ENCODE measurements at places on chromosomes 7 and 10. TPM values are rescaled to one million over a fixed set of nuclear protein-coding genes. Genes with fewer than 3 reads are reported as not detected.
A peak's percentile ranks its signal among the peaks of the same experiment; 100 is the strongest.

Gene TMEM184A
- total RNA-seq = 0.31 TPM

- 0 out of 3 replicates have a peak, but pooled peaks cover 2% of the 10 kb centered on the region for H3K27me3 ChIP-seq
- DNase-seq = no peak
- H3K4me1 ChIP-seq = peaks cover 12% of the 10 kb centered on the region
Measured at GRCh38 chr7:128349466-128349825, 5.7 kb upstream of the RBM28 start.

DNA sequence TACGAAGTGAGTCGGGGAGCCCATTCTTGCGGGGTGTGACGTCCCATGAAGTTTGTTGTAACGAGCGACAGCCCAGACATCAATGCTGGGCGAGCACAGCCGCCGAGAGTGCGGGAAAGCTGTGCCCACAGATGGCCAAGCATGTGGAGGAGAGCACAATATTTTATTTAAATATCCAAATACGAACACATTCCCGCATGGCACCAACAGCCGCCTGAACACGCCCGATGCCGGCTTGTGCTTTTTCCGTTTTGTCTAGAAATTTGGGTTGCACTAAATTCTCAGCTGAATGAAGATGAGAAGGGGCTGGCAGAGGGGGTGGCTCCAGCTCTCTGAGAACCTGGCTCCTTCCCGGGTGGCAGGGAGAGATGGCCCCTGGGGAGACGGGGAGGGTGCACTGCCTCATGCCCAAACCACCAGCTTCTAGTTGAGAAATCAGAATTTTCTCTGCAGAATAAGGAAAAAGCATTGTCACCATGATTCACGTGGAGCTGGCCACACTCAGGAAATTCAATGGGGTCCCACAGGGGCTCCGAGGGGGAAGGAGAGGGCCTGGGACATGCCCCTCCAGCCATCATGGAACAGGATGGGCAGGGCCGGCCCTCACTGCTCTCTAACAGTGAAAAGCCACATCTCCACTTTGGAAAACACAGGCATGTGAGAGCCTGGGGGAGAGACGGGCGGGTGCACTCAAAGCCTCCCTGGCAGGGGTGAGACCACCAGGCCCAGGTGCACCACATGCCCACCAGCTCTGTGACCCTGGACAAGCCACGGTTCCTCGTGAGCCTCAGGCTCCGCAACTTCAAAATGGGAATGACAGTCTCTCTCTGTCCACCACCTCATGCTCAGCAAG, 48.3 kb downstream of the EBF3 start:
- H3K36me3 ChIP-seq = no peaks in the 10 kb centered on the region
- peaks cover 21% of the 10 kb centered on the region for H3K27me3 ChIP-seq
- DNase-seq = no peak
- no peak overlapping the region for H3K27ac ChIP-seq
- no peak overlapping the region for H3K4me3 ChIP-seq

DNA sequence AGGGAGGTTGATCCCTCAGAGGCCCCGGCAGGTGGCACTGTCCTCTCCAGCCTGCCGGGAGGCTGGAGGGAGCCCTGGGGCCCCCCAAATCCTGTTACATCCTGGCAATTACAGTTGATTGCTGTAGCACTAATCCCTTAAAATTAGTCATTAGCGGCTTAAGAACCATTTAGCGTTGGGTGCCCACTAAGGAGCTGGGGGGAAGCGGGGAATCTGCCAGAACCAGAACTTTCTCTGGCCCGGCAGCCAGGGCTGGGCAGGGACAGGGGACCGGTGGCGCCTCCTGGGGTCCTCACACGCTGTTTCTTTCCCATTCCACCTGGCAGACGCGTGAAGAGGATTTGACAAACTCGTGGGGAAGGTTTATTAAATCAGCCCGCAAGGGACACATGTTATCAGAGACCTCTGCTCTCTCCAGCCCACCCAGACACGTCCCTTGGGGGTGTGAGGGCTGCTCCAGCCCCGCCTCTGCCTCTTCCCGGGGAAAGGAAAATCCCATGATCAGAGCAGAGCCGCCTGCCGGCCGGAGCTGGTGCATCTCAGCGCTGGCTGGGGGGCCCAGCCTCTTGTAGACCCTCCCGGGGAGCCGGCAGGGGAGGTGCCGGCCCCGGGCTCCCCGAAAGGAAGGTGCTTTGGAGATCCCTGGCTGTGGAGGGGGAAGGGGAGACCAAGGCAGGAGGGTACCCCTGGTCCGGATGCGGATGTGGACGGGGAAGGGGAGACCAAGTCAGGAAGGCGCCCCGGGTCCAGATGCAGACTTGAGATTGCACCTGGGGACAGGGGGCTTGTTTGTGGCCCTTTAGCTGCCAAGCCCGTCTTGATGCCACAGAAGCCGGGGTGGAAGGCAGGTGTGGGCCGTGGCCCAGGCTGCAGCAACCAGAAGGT, 142.7 kb downstream of the ELFN1 start:
- no peak overlapping the region for H3K27ac ChIP-seq
- DNase-seq = no peak

GRCh38 chr10:21509341-21510240, 15.9 kb downstream of the SKIDA1 start:
- no peaks in the 10 kb centered on the region for H3K36me3 ChIP-seq
- no peaks in the 10 kb centered on the region for H3K27me3 ChIP-seq
- H3K27ac ChIP-seq = no peak overlapping the region
- H3K4me1 ChIP-seq = peaks cover 4% of the 10 kb centered on the region

DNA sequence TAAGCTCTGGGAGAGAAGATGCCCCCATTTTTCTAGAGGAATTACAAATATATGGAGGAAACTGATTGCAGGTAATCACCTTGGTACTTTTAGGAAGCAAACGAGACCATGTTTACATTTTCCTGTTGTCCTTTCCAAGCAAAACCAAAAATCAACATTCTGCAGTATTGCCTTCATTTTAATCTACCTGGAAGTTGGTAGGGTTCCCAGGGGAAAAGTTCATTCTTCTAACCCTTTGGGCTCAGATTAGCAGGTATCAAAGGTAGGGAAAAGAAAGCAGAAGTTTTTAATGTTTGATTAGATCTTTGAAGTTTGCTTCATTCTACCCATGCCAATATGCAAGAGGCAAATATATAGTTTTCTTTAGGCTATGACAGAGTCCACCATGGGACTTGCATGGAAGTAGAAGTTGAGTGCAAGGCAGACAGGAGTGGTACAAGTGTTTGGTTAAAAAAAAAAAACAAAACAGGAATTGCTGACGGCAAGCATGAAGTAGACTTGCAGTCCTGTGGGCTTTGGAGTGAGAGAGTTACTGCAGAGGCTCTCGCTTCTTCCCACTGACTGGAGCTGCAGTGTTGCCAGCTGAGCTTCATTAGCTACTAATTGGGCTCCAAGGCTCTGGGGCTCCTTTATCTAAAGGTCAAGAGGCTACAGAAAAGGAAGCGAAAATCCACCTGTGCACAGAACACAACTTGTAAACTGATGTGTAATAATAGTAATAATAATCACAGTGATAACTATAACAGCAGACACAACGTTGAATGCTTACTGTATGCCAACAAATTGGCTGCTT, 28.9 kb upstream of the ASAH2 start:
- H3K36me3 ChIP-seq = no peaks in the 10 kb centered on the region
- H3K27me3 ChIP-seq = no peaks in the 10 kb centered on the region
- peaks cover 7% of the 10 kb centered on the region for H3K4me1 ChIP-seq
- no peak overlapping the region for H3K4me3 ChIP-seq
- H3K27ac ChIP-seq = no peak overlapping the region
- no peak for DNase-seq

DNA sequence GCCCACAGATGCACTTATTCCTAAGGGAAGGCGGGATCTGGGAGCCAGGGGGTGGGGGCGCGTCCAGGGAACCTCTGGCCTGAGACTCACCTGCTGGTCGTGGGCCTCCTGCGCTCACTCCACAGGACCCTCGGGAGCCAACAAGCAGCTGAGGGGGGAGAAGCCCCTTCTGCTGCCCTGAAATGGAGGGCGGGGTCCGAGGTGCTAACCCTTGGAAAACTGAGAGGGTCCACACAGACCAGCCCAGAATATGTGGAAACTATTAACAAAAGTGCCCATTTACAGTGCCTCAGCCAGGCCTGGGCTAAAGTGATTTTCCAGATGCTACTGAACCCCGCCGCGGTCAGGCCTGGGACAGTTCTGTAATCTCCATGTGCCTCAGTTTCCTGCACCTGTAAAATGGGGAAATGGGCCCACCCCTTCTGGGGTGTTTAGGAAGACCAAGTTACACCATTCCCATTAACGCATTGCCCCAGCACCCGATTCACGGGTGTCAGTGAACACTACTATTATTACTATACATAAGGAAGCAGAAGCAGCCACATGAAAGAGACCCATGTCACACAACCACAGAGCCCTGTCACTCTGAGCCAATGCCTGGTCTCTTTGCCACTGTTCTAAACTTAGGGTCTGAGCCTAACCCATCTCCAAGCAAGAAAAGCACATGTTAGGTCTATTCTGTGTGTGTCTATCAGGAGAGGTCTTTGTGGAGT, 630 bp upstream of the VSTM4 start:
- H3K4me1 ChIP-seq = peaks cover 10% of the 10 kb centered on the region
- DNase-seq = no peak
- no peaks in the 10 kb centered on the region for H3K27me3 ChIP-seq
- H3K4me3 ChIP-seq = peak overlapping the region; percentile 35

DNA sequence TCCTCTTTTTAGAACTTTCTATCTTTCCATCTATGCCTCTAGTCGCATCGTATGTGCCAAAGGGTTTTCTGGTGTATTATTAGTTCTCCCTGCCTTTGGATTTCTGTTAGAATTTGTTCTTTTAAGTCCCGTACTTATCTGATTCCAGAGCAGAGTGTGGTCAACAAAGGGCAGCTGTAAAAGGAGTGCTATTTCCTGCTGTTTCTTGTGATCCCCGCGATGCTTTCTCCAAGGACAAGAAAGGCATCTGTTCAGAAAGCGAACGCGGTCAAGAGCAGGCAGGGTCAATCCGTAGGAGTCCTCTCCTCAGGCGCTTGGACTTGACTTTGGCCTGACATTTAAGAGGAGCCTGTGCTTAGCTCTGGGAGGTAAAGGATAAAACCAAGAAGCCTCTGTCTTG, 1152.1 kb upstream of the AUTS2 start:
- no peak overlapping the region for H3K4me3 ChIP-seq
- DNase-seq = no peak
- no peaks in the 10 kb centered on the region for H3K36me3 ChIP-seq
- H3K4me1 ChIP-seq = no peaks in the 10 kb centered on the region

Data from K562 (cell line).